Activated naive CD8-positive, alpha-beta T cell treated with anti-CD3 and anti-CD28 coated beads, Interleukin-2, amount 50 U/mL, for 24 hours (primary cell): ENCODE measurements at places on chromosomes 3 and 15.

- DNase-seq: no peak
These were observed 60.3 kb upstream of the UBE2Q2 start for GRCh38 chr15:75782926-75783325.

DNA sequence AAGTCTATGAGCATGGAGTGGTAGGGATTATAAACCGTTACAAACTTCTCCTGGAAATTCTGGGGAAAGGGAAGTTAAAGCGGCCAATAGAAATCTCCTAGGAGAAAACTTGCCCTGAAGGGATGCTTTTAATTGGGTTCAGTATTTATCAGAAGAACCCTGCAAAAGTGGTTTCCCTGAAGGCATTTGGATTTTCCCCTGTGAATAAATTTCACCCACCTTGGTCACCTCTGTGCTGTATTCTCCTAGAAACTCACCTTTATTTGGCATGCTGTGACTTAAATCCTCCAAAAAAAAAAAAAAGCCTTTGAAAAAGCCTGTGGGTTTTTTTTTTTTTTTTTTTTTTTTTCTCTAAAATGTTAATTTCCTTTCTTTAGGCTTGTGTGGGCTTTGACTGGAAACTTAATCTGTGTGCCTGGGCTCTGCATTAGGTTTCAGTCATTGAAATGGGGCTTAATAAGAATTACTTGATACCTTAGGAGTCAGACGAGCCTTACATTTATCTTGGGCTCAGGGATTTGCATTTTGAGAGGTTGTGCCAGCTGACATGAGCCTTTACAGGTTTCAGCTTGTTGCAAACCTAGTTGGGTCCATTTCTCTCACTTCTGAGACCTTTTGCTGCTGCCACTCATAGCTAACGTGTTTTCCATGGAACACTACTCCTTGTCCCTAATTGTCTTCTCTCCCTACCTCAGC, 22.0 kb downstream of the TGFBR2 start:
- DNase-seq: no peak

- peak; percentile 38 for DNase-seq
These were observed 86.9 kb upstream of the RASGRP1 start for GRCh38 chr15:38651328-38652038.

- no peak for DNase-seq
These were observed 16.4 kb upstream of the HCN4 start for GRCh38 chr15:73385205-73385604.

- DNase-seq: no peak
These were observed 20.2 kb downstream of the TMEM39A start for GRCh38 chr3:119443179-119443578.

- no peak for DNase-seq
These were observed 39.4 kb upstream of the B3GNT5 start for GRCh38 chr3:183213415-183214276.

DNA sequence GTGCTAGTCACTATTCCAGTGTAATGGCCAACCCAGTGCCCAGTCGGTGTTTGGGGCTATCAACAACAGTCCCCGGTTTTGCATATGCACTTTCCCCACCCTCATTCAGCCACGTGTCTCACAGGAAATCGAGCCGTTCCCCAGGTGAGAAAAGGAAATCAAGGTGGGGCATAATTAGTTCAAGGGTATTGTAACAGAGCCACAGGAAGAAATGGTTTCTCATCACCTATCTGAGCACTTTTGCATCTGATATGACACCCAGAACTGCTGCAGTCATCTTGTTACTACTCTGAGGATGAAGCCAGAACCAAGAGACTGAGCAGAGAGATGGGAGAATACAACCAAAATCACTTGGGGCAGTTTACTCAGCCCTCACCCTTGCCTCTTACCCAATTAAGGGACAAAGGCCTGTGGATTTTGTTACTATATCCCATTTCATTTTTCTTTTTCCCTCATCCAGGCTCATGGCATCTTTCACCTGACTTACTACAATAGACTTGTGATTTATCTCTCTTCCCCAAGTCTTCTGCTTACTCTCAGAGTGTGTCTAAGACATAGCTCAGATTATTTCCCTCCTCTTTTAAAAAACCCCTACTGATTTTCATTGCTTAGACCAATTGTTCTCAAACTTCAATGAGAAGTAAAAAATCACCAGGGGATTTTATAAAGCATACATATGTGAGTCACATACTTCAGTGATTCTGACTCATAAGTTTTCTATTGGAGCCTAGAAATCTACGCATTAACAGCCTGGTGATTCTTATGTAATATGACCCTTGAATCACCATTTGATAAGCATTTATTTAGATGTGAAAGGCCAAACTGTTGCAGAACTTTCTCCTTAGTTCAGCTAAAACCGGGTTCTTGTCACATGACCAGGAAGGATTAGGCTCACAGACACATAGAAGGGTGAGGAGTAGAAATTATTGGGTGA, 40.5 kb downstream of the TRAT1 start:
- DNase-seq: no peak

DNA sequence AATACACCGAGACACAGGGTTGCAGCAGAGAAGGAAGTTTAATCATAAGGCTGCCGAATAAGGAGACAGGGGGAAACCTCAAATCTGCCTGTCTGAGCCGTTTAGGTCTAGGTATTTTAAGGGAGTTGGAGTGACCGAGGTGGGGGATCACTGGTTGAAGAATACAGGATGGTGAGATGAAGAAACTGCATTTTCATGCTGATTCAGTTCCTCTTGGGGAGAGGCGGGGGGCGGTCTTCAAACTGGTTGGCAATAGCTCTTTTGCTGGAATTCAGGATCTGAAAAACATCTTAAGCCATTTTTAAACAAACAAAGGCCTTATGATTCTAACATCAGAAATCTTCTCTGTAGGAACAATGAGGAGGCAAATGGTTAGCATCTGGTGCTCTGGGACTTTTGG, 699.5 kb upstream of the CFAP20DC start:
- DNase-seq: no peak

- DNase-seq: no peak
These were observed 31.0 kb downstream of the LCMT2 start for GRCh38 chr15:43299411-43299810.

- no peak for DNase-seq
These were observed 71.3 kb upstream of the SLCO3A1 start for GRCh38 chr15:91782221-91782620.

DNA sequence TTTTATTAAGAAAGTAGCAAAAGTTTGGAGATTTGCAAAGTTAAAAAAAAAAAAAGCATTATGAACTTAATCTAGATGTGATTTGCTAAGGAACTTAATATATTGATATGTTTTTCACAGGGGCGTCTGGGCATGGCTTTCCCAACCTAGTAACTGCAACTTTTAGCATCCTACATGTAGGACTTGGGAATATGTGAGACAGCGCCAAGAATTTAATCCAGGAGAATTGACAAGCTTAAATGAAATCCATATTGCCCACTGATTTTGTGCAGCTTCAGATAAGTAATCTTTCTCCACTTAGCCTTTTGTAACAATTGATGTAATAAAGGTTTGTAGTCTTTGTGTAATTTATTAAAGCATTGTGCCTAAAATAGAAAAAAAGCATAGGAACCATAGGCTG, 982 bp upstream of the GABPB1 start:
- DNase-seq: no peak

- DNase-seq: no peak
These were observed 78.7 kb downstream of the PLXNA1 start for GRCh38 chr3:127061641-127062040.

DNA sequence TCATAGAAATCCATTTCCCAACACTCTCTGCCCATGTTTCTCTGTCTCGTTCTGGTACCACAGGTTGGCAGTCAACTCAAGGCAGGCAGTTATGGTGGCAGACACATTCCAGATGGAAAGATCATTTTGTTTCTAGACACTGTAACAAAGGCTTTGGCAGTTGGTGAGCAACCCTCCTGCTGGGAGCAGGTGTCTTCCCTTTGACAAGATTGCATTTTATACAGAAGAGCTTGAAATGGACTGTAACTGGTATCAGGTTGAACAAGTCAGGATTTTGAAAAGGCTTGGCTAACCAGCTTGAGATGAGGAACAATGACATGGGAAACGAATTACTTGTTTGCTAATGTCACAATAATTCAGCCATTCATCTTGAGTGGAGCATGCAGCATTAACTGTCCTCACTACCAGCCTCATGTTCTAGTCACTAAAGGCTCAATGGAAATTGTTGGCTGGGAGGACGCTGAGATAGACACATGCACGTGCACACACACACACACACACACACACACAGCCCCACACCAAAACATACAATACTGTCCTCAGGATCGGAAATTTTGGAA, 170.0 kb downstream of the SEMA6D start:
- no peak for DNase-seq

- DNase-seq: no peak
These were observed 31.5 kb downstream of the MRPS11 start for GRCh38 chr15:88498996-88499395.

GRCh38 chr3:97975466-97975865, 3.2 kb upstream of the RIOX2 start:
- no peak for DNase-seq

DNA sequence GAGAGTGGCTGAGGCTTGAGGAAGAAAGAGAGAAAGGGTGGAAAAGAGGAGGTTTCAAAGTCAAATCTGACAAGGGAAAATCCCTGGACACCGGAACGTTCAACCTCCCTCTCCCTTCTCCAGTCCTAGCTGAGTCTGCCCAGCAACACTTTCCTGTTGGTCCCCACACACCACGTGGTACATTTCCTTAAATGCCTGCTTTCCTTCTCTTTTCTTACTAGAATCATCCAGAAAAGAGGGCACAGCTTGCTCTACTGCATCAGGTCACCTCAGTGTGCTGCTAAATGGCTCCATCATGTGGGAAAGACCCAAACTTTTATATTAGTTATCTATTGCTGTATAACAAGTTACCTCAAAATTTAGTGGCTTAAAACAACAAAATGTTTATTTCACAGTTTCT, 181.2 kb downstream of the NECTIN3 start:
- no peak for DNase-seq

DNA sequence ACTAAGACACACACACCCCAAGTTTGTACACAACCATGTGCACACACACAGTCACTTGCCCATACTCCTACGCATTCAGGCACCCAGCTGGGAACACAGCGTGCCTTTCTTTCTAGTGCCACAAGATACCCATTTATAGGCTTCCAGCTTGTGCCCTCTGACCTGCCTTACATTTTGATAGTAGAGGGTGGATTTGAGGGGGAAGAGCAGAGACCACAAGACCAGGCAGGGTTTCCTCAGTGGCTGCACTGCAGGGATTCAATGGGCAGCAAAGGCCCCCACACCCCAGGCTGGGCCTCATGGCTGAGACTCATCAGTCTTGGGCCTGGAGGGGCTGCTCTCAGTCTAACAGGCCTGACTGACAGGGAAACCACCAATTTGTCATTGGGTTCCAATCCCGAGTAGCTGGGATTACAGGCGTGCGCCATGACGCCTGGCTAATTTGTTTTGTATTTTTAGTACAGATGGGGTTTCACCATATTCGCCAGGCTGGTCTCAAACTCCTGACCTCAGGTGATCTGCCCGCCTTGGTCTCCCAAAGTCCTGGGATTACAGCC, 18.8 kb upstream of the ANKDD1A start:
- DNase-seq: peak; percentile 55

DNA sequence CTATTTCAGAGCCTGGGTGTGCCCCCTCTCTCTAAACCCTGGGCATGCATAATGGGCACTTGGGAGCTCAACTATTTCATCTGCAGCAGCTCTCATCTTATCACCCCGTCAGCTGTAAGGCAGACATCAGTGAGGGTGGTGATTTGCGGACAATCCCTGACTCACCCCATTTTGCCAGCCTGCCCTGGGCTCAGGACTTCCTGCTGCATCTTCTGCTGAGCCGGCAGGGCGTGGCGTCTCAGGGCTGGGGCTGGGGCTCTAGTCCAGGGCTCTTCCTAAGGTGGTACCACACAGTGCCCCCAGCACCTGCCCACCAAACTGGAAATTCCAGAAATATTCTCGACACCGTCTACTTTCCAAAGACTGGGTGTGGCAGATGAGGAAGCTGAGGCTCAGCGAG, 925 bp upstream of the PSTPIP1 start:
- peak; percentile 74 for DNase-seq

- no peak for DNase-seq
These were observed 112.6 kb downstream of the TCF12 start for GRCh38 chr15:57031082-57031481.

DNA sequence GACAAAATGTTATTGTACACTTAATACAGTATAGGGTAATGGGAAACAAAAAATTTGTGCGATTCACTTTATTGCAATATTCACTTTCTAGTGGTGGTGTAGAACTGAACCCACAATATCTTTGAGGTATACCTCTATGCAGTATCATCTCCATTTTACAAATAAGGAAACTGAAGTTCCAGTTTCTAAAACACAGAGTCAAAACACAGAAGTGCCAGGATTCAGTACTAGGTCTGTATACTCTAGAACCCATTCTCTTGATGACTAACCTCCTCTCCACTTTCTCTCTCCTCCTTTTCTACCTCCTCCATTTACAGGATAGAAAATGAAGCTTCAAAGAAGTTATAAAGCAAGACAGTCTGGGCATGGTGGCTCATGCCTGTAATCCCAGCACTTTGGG, 62.2 kb downstream of the MB21D2 start:
- DNase-seq: no peak

- DNase-seq: no peak
These were observed 36.3 kb downstream of the TMEM44 start for GRCh38 chr3:194596906-194597305.

DNA sequence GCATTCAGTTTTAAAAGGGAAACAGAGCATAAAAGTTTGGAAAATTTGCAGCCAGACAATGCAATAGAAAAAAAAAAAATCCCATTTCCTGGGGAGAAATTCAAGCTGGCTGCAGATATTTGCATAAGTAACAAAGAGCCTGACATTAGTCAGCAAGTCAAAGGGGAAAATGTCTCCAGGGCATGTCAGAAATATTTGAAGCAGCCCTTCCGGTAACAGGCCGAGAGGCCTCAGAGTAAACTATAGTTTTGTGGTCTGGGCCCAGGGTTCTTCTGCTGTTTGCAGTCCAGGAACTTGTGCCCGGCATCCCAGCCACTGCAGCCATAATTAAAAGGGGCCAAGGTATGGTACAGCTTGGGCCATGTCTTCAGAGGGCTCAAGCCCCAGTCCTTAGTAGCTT, 411.6 kb upstream of the BCHE start:
- DNase-seq: no peak

DNA sequence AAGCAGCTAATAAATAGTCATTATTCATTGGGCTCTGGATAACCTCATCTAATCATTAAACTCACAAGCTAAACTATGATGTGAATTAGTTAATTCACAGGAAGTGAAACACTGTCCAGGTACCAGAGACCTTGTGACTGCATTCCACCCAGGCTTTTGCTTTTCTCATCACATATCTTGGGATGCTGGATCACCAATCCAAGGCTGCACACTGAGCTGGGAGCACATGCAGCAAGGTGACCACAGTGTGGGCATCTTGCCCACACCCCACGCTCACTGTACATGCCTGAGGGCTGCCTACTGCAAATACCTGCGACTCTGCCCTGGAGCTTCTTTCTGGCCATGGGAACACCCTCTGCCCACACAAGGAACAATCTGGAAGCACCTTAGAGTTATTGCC, 40.6 kb upstream of the TNFAIP8L3 start:
- no peak for DNase-seq

GRCh38 chr3:72301779-72302178, 516.8 kb upstream of the PROK2 start:
- no peak for DNase-seq
